ENCODE measurements at places on chromosomes 5 and 9. TPM values are rescaled to one million over a fixed set of nuclear protein-coding genes. Genes with fewer than 3 reads are reported as not detected.

GRCh38 chr5:141192110-141192725 is at the start of gene PCDHB10:
Gene PCDHB10 (plus strand): TSS chr5:141192353. CDS start chr5:141192553, 200 bp downstream.
- DNase-seq = no peak

- no peak for DNase-seq
These were observed 74.3 kb downstream of the BOD1 start for GRCh38 chr5:173542159-173542558.

DNA sequence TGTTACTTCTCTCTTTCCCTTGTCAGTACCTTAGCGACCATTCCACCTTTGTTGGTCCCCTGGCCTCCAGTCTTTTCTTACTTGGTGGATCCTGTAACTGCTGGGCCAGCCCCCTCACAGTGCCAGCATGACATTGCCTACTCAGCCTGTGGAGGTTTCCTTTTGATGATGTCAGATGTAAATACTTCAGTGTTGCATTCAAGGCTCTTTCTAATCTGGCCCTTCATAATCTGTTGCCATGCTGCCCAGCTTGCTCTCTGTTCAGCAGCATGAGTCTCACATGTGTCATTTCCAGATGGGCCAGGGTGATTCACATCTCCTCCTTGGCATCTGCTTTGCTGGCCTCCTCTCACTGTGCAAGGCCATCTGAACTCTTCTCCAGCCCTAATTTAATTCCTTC is 57.1 kb downstream of the MAST4 start:
- DNase-seq = no peak

DNA sequence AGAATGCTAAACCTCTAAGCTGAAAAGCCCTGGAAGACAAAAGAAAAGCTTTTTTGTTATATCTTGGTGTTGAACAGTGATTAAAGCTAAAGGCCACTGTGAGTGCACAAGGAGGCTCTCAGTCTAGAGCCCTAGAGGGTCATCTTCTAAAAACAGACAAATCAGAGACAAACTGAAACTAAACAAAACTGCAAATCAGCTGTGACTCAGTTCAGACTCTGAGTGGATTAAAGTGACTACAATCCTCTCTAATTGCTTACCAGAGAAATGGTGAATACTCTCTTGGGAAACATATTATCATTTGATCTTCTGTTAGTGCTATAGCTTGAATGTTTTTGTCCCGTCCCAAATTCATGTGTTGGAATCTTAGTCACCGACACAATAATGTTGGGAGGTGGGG is 491.9 kb downstream of the CDH18 start:
- DNase-seq = no peak

DCAF10 gene
- total RNA-seq = 8.3 TPM
